NCI-H774 (cell line): ENCODE measurements at places on chromosomes 13 and 19.

- no peak for DNase-seq
Observed at GRCh38 chr19:48310227-48310626, 15.1 kb upstream of the EMP3 start.

DNA sequence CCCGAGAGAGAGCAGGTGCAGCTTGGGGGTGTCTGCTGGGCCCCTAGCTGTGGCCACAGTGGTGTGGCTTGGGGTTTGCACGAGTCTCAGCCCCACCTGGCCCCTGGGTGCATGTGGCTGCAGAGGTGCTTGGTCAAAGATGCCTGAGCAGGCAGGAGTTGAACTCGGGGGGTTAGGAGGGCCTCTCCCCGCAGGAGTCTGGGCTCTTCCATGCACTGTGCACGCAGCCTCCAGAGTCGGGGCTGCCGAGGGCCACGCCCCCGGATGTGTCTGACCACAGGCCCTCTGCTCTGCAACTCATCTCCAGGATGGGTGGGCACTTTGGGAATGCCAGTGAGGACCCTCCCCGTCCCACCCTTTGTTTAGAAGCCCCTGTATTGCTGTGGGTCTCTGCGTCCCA is 91.5 kb upstream of the MCF2L start:
- DNase-seq = no peak

- no peak for DNase-seq
Observed at GRCh38 chr19:3808420-3809143, 22.4 kb upstream of the MATK start.

GRCh38 chr13:104414771-104415170 is 1348.6 kb upstream of the SLC10A2 start:
- DNase-seq = no peak

DNA sequence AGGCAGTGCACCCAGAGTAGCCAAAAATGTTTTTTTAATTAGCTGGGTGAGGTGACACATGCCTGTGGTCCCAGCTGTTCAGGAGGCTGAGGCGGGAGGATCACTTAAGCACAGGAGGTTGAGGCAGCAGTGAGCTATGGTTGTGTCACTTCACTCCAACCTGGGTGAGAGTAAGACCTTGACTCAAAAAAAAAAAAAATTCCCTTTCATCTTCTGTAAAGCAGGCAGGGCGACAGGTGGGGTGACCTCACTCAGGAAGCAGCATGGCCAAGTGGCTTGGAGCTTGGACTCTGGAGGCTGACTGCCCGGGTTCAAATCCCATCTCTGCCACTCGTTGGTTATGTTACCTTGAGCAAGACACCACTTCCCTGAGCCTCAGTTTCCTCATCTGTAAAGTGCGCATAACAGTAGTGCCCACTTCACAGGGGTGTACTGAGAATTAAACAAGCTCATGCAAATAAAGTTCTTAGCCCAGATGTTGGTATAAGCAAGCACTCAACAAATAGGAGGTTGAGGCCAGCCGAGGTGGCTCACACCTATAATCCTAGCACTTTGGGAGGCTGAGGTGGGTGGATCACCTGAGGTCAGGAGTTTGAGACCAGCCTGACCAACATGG is 48.3 kb downstream of the MAP4K1 start:
- DNase-seq = no peak

GRCh38 chr13:30222254-30222653 is 85.1 kb downstream of the KATNAL1 start:
- no peak for DNase-seq

DNA sequence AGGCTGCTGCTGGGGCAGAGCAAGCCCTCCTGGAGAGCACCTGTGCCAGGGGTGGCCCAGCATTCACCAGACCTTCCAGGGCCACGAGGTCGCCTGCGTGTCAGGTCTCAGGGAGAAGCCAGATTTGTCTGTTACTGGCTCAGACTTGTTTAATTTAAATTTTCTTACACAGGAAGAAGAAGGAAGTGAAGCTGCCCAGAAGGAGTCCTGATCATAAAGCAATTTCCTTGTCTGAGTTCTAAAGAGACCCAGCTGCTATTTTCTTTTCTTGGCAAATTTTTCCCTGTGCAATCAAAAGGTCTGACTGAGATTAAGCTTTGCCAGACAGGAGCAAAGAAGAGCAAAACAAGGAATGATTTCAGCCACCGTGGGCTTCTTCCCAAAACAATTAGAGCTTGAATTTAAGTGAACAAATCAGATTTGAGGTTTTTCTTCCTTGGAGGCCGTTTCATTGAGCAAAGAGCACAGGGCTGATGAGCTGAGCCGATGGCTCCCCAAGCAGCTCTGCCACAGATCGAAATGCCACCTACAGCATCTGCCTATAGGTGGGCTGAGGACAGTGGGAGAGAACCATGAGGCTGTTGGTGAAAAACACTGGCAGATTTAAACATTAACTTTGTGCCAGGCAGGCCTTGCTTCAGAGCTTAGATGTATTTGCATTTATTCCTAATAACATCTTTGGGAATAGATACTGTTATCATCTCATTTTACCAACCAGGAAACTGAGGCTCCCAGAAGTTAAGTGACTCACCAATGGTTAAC is 40.1 kb downstream of the HSPH1 start:
- DNase-seq = no peak

DNA sequence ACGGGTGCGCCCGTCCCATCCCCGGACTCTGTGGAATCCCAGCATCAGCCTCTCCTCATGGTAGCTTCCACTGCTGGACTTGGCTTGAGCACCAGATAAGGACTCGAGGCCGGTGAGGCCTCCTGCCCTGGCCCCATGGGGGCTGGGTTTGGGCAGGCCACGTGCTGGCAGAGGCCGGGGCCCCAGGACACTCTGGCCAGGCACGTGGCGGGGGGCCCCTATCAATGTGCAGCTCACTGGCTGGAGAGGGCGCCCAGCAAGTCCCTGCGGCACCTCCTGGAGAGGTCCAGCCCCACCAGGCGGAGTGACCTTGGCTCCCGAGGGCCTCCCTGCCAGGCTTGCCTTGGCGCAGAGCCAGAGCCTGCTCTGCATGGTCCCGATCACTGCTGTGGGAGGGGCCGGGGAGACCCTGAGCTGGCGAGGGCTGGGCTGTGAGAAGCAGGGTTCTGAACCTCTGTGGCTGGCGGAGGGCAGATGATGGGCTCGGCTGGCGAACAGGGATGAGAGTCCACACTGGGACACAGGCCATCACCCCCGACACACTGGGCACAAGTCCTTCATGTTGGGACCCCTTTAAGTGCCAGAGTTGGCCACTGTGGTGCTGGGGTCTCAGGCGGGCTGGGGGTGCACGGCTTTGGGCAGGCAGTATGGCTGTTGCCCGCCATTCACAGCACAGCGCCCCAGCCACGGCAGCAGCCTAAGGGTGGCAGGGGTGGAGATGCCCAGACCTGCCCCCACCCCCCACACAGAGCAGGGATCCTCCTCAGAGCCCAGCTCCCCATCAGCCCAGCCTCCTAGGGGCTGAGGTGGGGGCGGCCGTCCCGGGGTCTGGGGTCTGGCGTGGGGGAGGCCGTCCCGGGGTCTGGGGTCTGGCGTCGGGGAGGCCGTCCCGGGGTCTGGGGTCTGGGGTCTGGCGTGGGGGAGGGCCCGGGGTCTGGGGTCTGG is 19.1 kb downstream of the CEBPG start:
- DNase-seq = no peak

- no peak for DNase-seq
Observed at GRCh38 chr13:112052213-112052612, 14.7 kb upstream of the SOX1 start.

DNA sequence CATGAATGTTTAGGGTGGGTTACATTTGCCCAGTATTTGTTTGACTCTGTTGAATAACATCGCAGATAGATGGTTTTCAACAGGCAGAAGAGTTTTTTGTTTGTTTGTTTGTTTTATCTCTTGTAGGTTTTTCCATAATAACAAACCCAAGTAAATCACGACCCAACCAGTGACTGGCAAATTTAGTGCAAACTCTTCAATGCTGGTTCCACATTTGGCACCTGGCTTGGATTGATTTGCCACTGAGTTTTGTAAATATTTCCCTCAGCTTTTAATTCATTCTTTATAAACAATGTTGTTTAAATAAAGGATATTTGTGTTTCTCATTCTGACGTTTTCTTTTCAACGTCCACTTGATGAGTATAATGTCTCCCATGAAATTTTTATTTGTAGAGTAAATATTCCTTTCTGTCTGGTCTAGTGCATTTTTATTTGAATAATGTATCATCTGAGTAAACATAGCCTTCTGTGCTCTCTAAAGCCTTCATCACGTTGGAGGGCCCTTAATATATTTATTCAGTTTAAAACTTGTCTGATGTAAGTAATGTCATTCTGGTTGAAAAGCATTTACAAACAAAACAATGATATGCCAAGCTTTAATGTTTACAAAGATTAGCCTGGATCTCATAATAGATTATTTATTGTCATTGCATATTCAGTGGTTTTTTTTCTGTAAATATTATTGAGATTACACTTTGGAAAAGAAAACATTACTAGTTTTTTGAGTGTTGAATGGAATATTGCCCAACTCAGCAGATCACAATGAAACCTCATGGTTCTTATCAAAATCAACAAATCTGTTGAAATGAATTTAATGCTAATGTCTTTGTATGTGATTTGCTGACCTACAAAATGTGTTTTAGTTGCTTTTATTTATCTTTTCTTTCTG is 90.4 kb upstream of the PEG3 start:
- no peak for DNase-seq

DNA sequence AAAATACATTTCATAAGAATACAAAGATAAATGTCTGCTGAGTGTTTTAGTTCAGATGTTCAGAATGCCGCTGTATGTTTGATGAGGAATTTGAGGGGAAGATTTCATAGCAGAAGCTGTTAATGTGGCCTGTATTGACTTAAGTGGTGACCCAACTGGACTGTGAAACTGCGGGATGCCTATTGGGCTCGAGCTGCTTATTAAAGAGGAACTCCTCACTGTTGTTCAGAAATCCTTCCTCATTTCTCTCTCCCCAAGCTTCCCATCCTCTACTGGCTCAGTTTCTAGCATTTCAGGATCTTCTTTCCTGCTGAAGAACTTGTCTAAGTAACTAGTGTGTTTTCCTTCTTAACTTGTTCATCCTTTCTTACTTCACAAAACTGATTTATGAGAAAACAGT is 20.4 kb downstream of the DGKH start:
- no peak for DNase-seq

DNA sequence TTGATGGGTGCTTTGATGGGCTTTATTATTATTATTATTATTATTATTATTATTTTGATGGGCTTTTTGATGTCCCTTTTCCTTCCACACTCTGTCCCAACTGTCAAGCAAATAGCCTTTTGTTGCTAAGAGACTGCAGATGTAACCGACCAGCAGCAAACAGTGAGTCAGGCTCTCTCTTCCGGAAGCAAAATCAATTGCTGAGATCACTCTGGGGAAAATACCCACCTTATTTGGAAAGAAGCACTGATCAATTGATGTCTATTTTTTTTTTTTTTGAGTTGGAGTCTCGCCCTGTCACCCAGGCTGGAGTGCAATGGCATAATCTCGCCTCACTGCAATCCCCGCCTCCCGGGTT is 2.9 kb downstream of the LDLR start:
- no peak for DNase-seq

DNA sequence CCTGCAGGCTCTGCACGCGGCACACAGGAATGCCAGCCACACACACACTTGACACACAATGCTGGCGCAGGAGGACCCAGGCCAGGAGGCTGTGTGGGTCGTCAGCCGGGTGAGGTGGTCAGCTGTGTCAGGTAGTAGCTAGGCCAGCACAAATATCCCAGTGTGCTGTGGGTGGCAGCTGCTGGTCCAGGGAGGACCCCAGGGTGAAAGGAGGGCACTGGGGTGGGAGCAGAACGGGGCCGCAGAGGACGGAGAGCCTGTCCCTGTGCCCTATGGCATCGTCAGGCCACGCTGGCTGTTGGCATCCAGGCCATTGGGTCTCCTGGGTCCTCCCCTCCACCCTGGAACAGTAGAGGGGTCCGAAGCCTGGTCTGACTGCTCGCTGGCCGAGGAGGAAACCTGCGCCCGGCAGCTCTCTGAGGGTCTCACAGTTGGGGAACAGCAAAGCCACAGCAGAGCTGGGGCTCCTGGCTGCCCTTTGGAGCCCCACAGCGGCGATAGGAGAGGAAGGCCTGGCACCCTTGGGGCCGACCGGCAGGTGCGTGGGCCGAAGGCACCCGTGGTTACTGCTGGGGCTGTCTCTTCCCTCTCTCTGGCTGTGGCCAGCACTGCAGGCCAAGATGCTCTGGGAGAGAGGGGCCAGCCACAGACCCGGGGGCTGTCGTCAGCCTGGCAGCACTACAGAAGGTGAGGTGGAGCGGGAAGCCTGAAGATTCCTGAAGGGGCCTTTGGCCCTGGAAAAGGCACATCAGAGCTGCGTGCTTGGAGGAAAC is 27.3 kb downstream of the C13orf46 start:
- DNase-seq = no peak

- no peak for DNase-seq
Observed at GRCh38 chr19:29385191-29385795, 140.5 kb upstream of the VSTM2B start.

- peak; percentile 57 for DNase-seq
Observed at GRCh38 chr19:17235971-17236777, 9.5 kb downstream of the NR2F6 start.

- DNase-seq = no peak
Observed at GRCh38 chr13:77338961-77339401, 12.1 kb upstream of the MYCBP2 start.

- peak; percentile 41 for DNase-seq
Observed at GRCh38 chr19:3855320-3855719, 13.5 kb downstream of the ZFR2 start.

- DNase-seq = no peak
Observed at GRCh38 chr19:30580673-30581072, 208.5 kb downstream of the ZNF536 start.

- no peak for DNase-seq
Observed at GRCh38 chr19:10290876-10291553, 1.3 kb downstream of the ICAM5 start.

DNA sequence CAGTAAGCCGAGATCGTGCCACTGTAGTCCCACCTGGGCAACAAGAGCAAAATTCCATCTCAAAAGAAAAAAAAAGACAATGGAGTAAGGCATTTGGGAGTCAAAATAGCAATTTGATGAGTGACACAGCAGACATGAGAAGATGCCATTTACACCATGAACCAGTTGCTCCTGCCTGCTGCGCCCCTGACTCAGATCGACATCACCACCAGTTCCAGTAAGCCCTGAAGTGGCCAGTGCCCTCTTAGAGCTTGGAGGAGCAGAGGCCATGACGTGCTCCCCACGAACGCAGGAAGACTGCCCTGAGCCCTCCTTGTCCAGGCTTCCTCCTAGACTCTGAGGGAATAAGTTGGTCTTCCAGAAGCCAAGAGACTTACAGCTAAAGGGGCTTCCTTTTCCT is 339.2 kb downstream of the MYO16 start:
- DNase-seq = no peak

GRCh38 chr13:111114362-111115060 is 599 bp upstream of the ARHGEF7 start:
- peak; percentile 82 for DNase-seq
